ENCODE measurements at places on chromosomes 6 and 20.

- no peak for DNase-seq
Measured at GRCh38 chr20:31572042-31572700, 32.9 kb upstream of the ID1 start.

DNA sequence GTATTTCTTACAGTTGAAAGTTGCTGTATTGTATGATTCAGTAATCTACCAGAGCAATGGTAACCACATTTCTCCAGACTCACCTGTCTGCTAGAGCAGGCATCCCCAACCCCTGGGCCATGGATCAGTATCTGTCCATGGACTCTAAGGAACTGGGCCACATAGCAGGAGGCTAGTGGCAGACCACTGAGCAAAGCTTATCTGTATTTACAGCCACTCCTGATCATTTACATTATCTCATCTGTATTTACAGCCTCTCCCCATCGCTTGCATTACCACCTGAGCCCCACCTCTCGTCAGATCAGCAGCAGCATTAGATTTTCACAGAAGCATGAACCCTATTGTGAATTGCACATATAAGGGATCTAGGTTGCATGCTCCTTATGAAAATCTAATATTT is 60.3 kb upstream of the MANEA start:
- no peak for DNase-seq

DNA sequence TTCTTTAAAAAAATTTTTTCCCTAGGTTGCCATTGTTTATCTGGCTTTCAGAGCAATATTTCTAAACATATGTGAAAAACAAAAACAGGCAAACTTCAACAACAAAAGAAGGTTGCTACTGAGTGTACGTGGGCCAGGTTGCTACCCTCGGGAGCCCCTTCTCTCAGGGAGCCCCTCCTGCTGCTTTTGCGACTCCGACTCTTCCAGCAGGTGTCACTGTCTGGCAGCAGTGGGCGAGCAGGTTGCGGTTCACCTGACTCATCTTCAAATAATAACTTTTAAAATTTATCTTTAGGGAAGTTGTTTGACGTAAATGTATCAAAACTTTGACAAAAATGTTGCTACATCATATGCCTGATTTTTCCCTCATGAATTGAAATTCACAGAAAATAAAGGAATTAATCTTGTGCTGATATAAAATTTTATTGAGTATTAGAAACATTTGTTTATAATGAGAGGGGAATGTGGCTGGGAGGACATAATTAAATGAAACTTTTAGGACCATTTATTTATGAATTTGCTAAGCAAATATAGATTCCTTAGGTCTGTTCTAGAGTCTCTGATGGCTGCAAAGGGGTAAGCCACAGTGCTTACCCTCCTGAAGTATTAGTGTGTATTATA is 138.8 kb downstream of the HIVEP1 start:
- DNase-seq: no peak

- DNase-seq: no peak
Measured at GRCh38 chr6:105952772-105953690, 133.1 kb upstream of the PRDM1 start.

DNA sequence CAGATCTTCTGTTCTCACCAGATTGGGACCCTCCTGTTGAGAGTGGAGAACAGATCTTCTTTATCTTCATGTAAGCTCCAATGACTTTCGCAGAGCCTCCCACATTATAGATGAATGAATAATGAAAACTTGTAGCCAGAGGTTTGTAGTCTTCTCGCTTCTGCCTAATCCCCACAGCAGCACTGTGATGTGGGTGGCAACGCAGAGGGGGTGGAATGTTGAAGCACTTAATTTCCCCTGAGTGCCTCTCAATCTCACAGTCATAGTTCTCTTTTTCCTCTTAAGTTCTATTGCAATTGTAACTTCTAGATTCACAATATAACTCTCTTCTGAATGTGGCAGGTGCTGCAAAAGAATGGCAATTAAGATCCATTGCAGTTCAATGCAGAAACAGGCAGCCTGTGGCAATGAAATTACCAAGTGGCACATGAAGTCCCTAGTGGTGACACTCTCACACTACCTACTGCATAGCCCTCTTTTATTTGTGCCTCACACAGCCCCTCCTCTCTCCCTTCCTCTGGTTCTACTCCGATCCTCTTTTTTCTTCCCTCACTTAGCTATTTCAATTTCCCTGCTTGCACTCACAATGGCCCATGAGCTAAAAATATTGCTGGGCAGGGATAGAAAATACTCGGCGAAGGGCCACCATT is 281.9 kb downstream of the UBE3D start:
- no peak for DNase-seq
